ENCODE measurements at places on chromosomes 12 and 14.

DNA sequence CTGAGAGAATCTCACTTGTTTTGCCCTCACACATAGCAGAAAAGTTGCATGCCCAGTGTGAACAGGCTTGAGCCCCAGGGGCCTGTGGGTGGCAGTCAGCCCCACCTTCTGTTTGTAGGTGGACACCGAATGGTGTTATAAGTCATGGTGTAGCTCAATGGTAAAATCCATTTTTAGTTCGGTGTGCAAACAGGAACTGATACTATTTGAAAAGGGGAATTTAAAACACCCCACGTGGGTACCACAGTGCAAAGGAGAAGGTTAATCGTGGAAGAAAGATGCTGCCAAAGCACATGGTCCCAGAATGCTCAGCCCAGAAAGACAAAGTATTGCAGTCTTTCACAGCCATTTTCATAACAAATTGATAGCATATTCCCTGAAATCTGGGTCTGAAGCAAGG is 71.8 kb upstream of the GZMB start:
- no peak for DNase-seq

GRCh38 chr12:85781766-85782165 is 54.4 kb downstream of the RASSF9 start:
- DNase-seq = no peak

DNA sequence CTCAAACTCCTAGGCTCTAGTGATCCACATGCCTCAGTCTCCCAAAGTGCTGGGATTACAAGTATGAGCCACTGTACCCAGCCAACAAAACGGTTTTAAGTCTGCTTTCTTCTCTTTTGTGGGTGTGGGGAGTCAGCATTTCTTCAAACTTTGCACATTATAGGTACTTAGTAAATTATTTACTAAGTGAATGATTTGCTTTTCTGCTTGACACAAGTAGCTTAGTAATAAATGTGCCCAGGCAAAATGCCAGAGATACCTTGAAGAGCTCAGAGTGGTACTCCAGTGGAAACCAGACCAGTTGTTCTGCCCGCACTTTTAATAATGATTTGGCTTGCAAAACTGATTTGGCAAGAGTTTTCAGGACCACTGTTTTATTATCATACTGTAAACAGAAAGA is 15.0 kb downstream of the DEPDC4 start:
- DNase-seq = no peak

DNA sequence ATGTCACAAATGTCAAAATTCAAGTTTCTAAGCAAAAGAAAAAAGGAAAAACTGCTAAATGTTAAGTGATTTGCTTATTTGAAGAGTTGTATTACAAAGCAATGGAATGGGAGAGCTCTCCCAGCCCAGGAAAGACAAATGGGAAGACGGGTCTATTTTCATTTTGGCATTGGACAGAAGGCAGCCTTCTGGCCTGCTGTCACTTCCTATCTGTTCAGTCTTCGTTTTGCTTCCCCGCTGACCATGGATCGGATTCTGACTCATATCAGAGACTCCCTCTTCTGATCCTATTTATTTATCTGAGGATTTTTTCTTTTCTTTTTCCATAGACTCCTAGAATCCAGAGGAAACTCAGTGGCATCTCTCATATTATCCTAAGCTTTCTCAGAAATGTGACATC is 634.9 kb downstream of the DIO2 start:
- DNase-seq = no peak

DNA sequence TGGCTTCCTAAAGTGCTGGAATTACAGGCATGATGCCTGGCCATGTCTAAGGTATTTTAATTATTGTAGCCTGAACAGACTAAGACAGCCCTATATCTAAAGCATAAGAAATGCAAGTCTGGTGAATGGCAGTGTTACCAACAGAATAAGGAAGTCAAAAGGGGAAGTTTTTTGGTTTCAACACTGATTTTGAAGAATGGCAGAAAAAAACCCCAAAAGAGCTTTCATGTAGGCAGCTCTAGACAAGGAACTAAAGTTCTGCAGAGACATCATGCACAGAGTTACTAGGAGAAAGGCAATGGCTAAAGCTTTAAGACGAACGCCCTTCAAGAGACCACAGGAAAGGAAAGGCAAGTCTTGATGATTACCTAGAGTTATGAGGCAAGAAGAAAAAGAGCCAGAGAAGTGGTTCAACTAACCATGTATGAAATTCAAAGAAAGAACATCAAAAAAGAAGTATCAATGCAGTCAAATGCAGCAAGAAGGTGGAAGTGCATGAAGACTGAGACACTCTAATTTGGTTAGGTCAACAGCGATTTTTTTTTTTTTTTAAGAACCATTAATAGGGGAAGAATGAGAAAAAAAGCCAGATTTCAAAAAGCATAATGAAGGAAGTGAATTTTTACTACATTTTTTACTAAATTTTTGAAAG is 50.8 kb downstream of the RPS6KA5 start:
- no peak for DNase-seq

DNA sequence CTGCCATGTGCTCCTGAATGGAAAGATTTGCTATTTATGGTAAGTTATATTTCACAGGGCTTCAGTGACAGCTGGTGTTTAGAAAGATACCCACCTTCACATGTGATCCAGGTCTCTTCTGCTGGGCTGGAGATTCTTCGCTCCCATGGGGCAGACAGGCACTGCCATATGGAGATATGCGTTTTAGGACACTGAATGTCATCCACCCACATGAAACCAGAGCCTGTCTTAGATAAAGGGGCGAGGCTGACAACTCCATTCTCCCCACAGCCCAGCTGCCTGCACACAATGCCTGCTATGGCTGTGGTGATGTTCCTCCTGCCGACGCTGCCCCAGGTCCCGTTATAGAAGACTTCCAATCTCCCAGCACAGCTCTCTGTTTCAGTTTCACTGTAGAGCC is 69.4 kb downstream of the ACSM4 start:
- no peak for DNase-seq

- DNase-seq = no peak
Measured at GRCh38 chr14:55762595-55763232, 182.7 kb downstream of the KTN1 start.

GRCh38 chr14:104378698-104379113 is 200.9 kb upstream of the C14orf180 start:
- DNase-seq = peak; percentile 5

DNA sequence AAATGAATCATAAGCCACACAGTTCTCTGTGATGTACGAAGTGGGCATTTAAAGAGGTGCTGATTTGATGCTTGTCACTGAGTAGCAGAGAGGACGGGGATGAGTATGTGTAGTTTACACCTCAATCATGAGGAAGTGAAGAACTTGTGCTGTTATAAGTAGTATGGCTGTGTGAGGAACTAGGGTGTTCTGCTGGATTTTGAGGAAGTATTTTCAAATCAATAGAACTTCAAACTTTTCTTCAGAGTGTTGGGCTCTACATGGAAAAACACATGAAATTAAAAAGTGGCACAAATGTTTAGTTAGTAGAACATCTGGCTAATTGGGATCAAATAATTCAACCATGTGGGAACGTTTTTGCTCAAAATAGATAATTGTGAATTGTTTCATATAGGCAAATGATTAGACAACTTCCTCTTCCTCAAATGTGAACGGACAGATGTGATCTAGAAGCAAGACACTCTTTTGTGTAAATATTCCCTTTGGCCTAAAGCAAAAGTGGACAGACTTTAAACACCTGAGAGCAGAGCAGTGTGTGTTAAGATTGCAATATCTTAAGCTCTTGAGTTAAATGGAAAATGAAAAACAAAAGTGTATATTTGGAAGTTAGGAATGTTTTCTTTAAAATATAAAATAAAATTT is 168.5 kb downstream of the NAV3 start:
- no peak for DNase-seq

Measured in chondrocyte (in vitro differentiated cells).